ENCODE measurements at places on chromosomes 7 and 10.

DNA sequence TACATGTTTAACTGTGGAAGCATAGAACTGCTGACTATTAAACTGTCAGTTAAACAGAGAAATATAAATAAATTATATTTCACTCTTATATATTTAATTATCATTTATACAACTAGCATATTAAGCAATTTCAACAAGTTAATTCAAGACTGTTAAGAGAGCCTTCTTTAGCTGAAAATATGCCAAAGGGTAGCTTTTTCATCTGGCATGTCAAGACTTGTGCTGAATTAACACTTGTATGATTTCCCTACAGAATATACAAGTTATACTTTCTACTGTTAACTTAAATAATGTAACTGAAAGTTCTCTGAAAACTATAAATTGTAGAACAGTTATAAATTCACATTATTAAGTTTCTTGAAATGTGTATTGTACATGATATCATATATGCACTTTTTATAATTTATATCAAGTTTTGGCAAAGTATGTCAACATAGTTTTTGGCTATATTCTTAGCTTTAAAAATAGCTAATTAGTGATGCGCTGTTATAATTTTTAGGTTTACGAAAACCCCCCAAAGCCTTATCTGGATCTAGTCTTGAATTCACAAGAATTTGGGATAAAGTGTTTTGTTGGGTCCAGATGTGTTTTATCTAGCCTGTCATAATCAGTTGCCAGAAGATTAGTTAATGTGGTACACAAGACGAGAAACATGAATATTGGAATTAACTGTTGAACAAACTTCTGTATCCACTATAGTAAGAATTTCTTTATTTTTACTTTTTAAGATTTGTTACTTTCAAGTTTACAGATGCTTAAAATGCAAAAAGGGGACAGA is 231.1 kb upstream of the FOXP2 start:
- no peak for DNase-seq

DNA sequence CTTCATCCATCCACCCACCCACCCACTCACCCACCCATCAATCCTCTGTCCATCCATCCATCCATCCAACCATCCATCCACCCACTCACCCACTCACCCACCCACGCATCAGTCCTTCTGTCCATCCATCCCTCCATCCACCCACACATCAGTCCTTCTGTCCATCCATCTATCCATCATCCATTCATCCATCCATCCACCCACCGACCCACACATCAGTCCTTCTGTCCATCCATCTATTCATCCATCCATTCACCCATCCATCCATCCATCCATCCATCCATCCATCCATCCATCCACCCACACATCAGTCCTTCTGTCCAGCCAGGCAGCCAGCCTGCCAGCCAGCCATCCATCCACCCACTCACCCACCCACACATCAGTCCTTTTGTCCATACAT is 15.8 kb upstream of the GRIFIN start:
- no peak for DNase-seq

DNA sequence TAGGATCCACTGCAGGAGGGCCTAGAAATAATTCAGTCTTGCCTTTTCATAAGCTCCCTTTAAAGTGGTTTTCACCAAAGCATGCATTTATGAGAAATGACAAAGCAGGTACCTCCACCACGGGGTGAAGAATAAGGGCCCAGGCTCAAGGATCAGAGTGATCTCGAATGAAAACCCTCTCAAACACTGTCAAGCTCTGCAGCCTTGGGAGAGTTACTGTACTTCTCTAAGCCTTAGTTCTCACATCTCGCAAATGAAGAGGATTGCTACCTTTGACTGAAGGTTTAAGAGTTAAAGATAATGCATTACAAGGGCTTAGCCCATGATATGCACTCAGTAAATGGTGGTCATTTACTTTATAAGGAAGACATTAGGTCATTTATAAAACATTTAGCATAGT is 81.7 kb downstream of the CUBN start:
- DNase-seq = no peak

- no peak for DNase-seq
Measured at GRCh38 chr7:106485031-106485551, 175.9 kb downstream of the CCDC71L start.

DNA sequence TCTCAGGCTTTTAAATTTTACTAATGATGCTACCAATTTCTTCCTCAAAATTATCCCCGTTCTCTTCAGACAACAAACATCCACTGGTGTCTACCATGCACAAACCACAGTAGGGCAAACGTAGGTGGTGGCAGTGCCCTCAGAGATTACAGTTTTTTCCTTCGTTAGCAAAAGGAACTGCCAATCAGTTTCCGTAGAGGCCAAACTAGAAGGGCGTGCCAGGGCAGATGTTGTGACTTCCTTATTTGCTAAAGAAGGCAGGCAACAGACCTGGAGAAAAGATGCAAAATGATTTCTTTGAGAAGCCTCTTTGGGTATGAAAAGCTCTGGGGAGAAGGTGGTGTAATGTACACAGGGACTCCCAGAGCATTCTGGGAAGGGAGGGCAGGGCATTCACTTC is 7.6 kb upstream of the FAM180A start:
- DNase-seq = no peak

DNA sequence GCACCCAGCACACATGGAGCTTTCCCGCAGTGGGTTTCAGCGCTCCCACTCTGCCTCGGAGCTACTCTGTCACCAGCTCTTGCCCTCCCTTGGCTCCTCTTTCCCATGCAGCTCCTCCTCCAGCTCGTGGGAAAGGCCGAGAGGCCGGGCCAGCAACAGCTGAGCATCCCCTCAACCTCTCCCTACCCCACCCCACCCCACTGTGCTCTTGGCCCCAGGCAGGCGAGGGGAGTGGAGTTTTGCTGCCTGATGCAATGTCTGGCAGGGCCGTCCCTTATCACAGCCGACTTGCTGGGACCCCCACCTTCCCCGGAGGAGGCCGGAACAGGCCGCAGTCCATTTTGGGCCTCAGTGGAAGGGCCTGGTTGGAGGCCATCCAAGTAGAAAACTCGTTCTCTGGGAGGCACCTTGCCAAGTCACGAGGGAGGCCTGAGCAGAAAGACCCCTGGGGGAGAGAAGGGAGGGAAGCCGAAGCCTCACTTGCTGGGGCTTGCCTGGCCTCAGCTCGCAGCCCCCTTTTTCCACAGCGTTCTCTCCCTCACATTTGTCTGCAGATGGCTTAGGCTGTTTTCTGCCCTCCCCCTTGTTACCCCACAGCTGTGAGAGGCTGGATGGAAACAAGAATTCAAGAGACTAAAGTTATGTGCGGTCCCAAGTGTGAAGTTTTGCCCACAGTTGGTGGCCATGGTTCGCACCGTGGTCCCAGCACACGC is 35.3 kb downstream of the CHST3 start:
- DNase-seq = no peak

DNA sequence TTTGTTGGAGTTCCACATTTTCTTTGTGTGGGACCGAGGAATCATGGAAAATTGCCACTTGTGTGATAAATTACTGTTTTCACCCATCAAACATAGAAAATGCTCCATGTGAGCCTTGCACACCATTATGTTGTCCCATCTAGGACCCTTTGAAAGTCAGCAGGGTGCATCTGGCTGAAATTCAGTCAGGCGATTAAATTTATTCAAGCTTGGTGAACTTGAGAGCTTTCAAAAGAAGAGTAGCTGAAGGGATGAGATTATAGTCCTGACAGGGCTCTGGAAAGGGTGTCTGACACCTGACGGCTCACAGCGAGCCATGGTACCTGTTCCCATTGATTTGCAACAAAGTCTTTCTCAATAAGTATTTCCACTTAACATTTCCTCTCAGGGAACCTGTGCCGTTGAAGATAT is 399.7 kb upstream of the ETV1 start:
- no peak for DNase-seq

GRCh38 chr7:133061357-133061756 is 20.5 kb downstream of the CHCHD3 start:
- DNase-seq = no peak

DNA sequence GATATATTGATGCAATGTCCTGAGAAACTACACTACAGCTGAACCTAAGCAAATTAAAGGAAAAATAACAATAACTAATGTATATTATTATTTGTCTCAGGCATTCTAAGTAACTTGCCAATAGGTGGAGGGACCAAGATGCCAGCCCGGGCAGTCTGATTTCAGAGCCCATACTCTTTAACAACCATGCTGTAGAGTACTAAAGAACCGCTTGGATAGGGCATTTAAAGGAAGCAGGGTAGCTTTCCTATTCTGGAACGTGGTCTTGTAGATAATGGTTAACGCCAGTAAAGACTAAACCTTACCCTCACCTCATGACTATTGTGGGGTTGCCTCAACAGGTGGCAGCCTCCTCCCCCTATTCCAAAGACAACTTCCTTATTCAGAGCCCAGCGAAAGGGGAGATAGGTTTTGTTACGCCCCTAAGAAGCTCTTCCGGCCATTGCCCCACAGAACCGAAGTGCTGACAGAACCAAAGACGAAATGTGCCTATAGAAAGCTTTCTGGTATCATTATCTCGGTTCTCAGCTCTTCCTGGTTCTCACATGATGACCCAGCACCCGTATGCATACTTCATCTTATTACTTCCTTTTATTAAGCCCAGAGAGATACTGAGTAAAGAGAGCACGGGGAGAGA is 707 bp upstream of the C1GALT1 start:
- peak; percentile 9 for DNase-seq

DNA sequence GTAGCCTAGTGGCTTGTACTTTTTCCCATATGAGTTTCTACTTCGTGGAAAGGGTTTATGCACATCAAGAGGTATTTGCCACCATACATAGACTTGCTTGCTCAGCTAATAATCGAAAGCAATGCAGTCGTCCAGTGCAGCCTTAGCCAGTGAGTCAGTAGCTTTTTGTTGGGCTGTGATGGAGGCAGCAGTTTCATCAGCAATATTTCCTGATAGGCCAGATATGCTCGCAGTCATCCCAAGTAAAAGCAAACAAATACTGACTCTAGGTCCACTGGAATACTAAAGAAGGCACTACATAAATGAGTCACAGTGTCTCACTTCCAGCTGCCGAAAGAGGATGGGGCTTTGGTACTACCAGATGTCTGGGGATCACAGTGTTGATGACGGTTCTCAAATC is 2.1 kb upstream of the BNIP3 start:
- DNase-seq = no peak

Measured in stimulated activated CD4-positive, alpha-beta T cell treated with anti-CD3 and anti-CD28 coated beads, Interleukin-1b, Interleukin-23, amount 100 ng/mL, for 1 hour (primary cell).